ENCODE measurements at places on chromosomes 5 and 9. TPM values are rescaled to one million over a fixed set of nuclear protein-coding genes. Genes with fewer than 3 reads are reported as not detected.

DNA sequence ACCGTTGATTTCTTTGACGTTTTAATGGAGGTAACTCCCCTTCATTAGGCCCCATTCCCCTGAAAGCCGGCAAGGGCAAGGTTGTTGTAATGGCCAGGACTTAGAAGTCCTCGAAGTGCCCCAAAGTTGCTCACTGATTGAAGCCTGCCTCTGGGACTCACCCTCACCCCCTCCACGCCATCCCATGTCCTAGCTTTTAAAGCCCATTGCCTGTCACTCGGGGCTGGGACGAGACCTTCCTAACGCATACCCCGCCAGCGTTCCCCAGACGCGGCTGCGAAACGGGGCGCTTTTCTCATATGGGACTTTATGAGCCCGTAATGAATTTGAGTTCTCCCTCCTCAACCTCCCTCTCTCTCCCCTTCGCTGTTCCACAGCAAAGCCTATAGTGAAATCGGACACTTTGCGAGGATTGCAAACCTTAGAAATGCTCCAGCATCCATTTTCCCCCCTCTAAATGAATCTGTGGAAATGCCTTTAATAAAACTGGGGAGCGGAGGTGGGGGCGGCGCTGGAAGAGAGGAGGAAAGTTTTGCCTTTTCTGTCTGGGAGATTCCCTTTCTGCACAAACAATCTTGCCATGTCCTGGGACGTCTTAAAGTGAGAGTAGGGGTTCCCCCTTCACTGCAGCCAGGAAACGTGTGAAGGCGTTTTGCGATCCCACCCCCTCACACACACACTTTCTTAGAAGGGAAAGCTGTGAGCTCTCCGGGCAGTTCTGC lies 1.5 kb downstream of the PAPPA start:
- DNase-seq: peak; percentile 41

DNA sequence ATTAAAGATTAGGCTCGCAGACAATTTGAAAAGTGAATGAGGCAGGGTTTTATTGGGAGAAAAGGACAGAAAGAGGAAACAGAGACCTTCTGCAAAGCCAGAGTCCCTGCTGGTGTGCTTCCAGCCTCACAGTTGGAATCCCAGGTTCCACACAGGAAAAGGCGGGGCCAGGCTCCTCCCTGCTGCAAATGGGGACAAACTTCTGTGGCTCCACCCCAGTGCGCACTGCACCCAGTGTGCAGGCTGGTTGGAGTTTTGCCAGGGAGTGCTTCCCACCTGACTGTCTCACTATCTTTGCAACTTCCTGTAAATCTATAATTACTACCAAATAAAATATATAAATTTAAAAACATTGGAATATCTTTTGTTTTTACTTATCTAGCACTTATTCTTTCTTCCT lies 386.0 kb upstream of the GRIN3A start:
- no peak for DNase-seq

Gene NUTM2G
- total RNA-seq: 0.32 TPM

- DNase-seq: peak; percentile 74
Observed at GRCh38 chr9:112380102-112380824, at the start of gene HSDL2. TSS of gene HSDL2 (plus strand) at chr9:112380108. CDS start at chr9:112380164, 56 bp downstream.

GRCh38 chr5:59390074-59390659 lies 503.4 kb downstream of the PDE4D start:
- DNase-seq: peak; percentile 66

GRCh38 chr5:178997191-178997590 lies 2.1 kb upstream of the GRM6 start:
- no peak for DNase-seq

Gene ENTPD2
- 1.8 TPM for total RNA-seq

DNA sequence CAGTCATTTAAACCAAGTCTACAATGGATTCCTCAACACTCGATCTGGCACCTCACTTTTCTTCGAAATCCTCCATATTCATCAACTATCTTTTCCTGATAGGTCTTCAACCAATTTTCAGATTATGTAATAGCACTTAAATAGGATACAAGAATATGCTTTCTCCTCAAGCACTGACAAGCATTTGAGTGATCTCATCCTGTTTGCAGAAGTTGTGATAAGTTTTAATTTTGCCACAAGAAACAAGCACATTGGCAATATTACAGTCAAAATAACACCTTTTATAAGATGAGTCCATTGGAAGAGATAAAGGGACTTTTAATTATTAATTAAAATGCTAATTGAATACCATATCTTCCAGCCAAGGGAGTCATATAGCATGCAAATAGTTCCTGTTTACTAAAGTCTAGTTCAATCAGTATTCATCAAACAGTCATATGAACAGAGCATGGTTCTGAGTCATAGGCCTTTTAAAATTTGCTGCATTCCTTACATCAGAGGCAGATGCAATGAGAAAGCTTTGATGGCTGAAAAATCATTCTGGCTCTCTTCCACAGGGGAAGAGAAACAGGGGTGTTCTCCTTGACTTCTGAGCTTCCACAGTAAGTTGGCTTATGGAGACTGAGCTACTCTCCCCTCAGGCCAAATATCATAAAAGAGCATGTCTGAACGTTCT lies 32.7 kb upstream of the ZCCHC9 start:
- peak; percentile 43 for DNase-seq

Gene ACOT12
- 10.2 TPM for total RNA-seq

- DNase-seq: no peak
Observed at GRCh38 chr5:82403724-82404123, 125.6 kb upstream of the RPS23 start.

GRCh38 chr9:116320290-116320689 lies 166.7 kb downstream of the PAPPA start:
- DNase-seq: no peak

Gene MARCOL
- not detected for total RNA-seq

- no peak for DNase-seq
Observed at GRCh38 chr5:180396926-180397325, 43.8 kb upstream of the GFPT2 start.

Gene GMCL2
- total RNA-seq: not detected

GRCh38 chr9:26311463-26311995 lies 581.1 kb downstream of the CAAP1 start:
- DNase-seq: no peak

DNA sequence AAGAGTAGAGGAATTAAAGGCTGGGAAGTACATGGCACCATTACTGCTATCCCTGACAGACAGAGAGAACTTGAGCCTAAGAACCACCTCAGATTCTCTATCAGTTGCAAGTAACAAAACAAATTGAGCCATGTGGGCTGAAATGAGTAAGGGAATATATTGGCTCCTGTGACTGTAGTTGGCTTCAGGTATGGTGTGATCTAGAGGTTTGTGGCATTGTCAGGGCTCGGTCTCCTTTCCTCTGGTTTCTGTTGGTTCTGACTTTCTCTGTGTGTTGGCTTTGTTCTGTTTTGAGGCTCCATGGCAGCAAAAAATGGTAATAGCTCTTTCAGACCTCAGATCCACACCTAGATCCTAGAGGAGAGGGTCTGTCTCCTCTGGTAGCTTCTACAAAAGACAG lies 5.7 kb downstream of the GALNT10 start:
- no peak for DNase-seq

DNA sequence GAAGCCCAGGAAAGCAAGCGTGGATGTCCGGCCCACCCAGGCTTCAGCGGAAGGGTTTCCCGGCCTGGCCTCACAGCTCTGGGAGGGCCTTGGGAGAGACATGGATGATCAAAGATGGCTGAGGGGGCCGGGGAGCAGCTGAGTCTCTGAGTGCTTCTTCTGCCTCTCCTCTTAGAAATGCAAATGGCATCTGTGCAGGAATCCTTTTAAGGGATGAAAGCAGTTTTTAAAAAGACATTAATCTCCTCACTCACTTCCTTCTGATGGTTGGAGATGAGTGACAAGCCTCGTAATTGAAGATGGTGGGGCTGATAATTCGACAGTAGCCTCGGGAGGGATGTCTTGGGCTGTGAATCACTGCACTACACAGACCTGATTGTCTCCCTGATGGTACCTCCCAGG lies 24.3 kb upstream of the PITX1 start:
- DNase-seq: no peak

DNA sequence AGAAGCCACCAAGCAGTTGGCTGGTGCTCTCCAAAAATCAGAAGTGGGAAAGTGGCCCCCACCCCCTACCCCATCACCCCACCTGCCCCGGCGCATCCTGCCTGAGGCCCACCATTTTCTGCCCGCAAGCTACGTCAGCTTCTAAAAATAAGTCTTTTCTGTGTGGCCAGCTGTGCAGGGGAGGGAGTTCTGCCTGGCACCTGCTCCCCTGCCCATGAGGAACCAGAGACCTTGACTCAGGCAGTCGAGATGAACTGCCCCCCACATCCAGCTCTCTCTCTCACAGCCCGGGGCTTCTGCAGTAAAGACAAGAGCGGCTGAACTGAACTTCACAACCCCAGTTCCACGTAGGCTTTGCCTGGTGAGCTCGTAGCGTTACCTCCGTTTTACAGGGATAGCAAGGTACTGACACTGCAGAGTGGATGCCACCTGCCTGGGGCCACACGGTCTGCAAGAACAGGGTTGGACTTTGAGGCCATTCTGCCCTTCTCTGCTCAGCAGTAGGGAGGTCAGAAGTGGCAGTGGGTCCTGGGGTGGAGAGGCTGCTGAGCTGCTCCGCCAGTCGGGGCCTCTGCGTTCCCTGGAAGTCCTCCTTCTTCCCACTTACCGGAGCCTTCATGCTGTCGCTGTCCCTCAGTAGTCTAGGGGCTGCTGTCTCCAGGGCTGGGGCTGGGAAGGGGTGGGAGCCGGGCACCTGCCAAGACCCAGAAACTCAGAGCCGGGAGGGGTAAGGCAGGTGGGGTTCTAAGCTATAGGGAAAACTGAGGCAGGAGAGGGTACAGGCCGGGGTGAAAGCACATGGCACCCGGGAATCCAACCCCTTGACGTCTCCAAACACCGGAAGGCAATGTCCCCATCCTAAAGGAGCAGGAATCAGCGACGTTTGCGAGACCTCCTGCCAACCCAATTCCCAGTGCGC lies 781 bp downstream of the ST6GALNAC4 start:
- DNase-seq: no peak

Gene DROSHA
- total RNA-seq: 40.8 TPM

Gene POU5F2
- 1.3 TPM for total RNA-seq

DNA sequence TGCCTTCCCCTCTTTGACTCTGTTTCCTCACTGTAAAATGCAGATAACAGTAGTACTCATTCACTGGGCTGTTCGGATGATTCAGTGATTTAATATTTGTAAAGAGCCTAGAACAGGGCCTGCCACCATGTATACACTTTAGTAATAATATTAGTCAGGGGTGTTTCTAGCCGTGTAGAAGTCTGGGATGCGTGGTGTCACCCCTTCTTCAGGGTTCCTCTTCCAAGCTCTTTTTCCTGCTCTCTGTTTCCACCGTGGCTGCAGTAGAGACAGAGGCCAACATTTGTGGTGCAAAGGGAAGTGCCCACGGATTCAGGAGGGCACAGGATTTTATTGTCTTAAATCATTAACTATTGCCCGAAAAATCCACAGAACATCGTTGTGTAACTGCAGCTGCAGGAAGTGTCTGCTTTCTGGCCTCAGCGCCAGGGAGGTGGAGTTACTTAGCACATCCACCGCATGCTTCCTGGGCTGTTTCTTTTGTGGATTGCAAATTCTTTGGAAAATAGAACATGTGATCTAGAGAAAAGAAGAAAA lies 61.7 kb downstream of the TRIO start:
- peak; percentile 70 for DNase-seq

DNA sequence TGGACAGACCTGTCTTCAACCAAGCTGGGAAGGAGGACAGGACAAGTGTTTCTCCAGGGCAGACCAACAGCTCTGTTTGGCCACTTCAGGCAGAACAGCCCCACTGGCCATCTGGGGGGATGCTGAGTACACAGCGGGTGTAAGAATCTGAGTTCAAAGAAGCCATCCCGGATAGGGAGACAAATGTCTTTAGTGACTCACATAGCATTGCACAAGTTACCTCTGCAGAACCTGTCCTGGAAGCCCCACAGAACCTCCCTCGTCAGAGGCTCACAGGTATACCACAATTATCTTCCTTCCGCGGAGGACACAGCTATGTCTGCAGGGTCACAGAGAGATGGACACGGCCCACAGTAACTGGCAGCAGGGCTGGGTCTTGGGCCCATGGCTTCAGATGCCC lies 2.0 kb downstream of the OR2V2 start:
- no peak for DNase-seq

GRCh38 chr5:78496373-78496772 lies 136.0 kb downstream of the SCAMP1 start:
- peak; percentile 30 for DNase-seq

DNA sequence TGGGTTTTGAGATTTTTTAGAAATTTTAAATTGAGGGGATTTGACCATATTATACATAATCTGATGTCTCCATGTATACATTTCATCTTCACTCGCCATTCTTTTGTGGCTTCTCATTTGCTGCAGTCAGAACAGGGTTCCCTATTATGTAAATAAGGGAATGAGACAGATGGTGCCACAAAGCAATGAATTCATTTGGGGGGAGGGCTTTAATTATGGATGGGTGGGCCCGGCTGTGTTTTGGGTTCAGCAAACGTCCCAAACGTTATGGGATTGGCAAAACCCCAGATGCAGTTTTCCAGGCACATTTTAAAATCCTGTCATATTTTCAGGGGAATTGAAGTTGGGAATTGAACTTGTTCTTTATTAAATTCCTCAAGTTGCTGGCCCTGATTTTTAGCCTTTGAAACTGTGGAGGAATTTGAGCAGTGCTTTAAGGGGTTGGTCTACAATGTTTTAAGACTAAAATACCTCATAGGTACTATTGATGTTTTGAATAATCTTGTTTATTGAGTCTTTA lies 558.5 kb upstream of the ZNF462 start:
- no peak for DNase-seq

DNA sequence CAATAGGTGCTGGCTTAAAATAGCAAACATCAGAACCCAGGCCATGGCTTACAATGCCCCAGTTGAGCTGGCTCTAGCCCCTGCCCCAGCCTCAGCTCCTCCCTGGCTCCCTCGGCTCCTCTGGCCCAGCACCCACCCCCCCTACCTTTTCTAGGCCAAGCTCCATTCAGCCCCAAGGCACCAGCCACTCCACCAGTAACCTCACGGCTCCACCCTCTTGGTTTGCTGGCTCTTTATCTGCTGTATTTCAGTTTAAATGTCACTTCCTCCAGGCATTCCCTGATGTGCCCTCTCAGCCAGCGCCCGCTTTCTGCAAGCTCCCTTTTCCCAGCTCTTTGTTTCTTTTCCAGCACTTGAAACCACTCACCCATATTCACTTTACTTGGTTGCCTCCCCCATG lies 10.6 kb downstream of the C1QTNF2 start:
- peak; percentile 27 for DNase-seq

DNA sequence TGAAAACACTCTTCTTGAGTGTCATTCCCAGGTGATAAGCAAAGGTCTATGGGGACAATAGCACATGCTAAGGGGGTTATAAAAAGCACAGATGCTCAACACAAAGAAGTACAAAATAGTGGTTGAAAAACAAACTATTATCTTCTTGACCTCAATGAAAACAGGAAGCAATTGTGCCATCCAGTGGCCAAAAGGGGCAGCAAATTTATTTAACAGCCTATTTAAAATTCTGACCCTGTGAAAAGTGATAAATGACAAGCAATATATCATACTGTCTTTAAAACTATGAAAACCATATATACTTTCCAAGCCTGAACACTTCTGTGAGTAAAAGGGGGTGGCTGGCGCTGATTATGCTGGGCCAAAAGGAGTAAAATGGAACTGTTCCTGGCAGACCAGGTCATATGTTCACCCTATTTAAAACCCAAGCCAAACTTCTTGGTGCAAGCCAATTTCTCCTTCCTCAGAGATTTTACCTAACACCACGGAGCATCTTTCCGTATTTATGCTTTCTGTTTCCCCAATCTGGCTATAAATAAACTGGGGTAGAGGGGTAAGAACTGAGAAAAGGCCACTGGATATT lies 29.7 kb downstream of the TEX10 start:
- DNase-seq: peak; percentile 53

Gene PFN3
- not detected for total RNA-seq

Measured in hepatocyte (in vitro differentiated cells).